B cell (primary cell): ENCODE measurements at places on chromosomes 7 and 10.

DNA sequence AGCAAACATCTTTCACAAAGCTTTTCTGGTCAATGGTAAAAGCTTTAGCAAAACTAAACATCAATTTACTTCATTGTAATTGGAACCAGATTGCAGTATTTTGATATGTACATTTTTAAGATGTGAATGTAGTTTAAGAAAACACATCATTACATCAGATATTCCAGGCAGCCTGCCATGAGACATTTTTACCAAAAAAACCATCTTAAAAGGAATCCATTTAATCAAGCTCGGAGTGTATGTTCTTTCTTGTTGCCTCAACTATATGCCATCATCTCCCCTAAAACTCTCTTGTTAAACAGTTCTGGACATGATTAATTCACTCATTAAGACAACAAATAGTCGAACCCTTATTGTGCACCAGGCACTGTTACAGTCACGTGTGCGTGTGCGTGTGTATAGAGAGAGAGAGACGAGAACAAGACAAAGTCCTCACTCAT is 97.5 kb downstream of the UBE2H start:
- DNase-seq, result no peak

DNA sequence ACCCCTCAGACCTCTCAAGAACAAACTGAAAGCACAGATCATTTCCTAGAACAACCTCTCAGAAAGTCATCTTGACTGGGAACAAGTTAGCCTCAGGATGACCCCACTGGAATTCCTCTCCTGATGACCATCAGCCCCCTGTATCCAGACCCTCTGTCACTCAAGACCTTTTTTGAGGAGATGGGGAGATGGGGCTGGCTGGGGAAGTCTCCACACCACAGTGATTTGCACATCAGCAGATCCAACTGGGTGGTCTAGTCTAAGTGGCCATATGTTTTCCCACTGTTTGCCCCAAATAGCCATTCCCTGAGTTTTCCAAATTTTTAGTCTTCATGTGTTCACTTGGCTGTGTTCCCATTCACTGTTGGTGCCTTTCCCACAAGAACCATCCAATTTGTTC is 452.4 kb upstream of the NPVF start:
- DNase-seq, result no peak

DNA sequence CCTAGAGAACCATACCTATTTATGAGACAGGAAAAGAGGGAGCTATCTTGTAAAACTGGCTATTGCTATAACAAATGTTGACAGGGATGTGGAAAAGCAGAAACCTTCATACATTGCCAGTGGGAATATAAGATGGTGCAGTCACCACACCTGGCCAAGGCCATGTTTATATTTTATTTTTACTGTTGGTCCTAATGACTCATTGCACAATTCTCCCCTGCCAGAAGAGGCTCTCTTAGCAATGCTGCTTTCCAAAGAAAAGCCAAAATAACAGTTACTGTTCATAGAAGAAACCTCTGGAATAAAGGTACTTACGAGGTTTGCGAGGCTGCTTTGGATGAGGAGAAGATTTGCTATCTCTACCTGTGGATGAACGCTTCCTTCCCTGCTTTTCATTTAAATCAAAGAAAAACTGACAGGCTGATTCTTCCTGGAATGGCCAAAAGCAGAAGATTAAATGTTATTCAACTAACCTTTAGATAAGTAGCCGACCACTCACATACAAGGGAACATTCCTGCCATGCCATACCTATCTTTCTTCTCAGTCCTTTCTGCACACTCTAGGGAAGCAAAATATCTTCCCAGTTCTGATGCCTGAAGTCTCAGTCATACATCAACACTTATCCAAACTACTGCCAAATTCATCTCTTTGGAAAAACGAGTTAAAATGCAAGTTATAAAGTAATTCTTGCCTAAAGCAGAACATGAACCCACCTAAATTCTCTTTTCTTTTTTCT is 16.3 kb upstream of the CHUK start:
- DNase-seq, result no peak

DNA sequence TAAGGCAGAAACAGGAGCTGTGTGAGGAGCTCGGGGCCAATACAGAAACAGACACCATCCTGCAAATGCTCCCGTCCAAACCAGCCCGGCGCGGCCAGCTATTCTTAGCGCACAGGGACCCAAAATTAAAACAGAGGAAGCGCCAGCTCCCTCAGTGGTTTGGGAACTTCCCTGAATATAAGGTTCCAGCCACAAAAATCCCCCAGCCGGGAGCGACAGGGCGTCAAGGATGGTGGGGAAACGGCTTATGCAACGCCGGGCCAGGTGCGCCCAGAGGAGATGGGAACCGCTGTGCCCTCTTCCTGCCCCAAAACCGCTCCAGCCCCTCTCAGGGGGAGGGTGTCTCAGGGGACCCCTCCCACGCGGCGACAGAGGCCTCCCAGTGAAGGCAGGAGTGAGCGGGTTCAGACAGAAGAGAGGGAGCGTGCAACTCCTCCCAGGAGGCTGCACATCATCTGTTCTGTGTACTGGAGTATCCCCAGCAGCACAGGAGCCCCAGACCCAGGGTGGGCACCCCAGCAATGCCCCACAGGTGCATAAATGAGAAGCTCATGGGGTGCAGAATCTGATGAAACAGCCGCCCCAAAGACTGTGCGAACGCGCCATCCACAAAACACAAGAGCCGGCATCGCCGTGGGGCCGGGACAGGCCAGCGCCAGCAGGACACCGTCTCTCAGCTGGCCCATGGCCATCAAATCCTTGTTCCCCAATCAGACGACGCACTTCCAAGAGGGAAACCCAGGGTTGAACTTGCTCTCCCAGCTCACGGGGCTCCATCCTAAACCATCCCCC is 73.9 kb upstream of the PDGFA start:
- peak; percentile 22 for DNase-seq

DNA sequence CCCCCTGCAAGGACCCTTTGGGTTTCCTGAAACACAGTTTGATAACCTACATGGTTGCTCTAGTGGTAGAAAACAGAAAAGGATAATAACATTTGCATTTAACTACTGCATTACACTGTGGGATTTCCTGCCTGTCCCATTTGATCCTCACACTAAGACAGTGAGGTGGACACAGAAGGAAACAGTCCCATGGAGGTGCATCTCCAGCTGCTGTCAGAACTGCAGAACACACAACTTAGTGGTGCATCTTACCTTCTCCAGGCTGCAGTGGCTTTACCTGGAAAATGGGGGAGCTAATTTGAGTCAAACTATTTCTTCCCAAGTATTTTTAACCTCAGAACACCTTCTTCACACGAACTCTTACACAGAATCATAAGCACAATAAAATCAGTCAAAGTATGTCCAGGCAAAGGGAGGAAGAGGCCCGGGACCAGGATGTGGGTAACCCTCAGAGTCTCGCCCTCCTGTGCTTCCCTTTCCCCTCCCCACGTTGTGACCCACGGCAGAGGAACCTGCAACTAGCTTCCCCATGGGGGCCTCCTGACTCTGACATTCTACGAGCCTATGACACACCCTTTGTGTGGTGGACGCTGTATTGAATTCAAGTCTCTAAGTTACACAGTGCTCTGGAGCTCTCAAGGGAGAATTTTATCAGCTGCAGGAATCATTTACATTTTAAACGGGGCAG is 33.7 kb downstream of the SCRN1 start:
- DNase-seq, result peak; percentile 42

- DNase-seq, result peak; percentile 66
Measured at GRCh38 chr10:11256896-11257295, 239.2 kb downstream of the CELF2 start.

GRCh38 chr10:132142396-132143161 is 44.2 kb upstream of the DPYSL4 start:
- peak; percentile 47 for DNase-seq

GRCh38 chr10:95266674-95267095 is 24.1 kb downstream of the PDLIM1 start:
- peak; percentile 88 for DNase-seq

DNA sequence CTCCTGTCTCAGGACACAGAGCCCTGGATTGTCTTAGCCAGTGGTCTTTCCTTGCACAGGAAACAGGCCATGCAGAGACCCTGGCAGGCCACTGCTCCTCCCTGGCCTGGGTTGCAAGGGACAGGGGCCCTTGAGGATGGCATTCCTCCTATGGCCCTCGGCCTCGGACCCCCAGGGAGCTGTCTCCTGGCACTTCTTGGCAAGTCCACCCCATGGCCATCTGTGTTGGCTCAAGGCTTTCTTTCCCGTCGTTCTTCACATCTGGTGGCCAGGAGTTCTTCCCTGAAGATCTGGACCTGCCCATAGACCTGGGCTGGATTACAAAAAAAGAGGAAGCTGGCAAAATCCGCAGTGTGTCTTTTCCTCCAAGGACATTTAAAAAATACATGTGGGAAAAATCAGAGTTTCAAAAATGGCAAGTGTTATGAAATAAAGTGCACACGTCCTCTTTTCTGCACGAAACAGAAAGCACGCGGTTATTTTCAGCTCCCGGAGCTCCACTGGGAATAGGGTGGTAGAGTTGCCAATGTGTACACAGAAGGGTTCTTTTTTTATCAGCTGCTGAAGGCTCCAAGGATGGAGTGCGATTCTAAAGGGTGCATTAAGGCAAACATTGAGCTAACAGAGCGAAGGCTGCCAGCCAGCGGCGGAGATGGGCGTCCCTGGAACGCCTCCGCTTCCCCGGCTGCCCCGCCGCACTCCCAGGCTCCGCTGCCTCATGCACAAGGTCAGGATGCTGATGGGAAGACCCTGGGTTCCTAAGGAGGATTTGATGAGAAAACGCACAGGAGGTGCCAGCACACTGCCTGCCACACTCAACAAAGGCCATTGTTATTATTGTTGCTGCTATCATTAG is 62.8 kb upstream of the FAM20C start:
- no peak for DNase-seq

- DNase-seq, result no peak
Measured at GRCh38 chr7:98551611-98552273, 65.3 kb upstream of the NPTX2 start.

DNA sequence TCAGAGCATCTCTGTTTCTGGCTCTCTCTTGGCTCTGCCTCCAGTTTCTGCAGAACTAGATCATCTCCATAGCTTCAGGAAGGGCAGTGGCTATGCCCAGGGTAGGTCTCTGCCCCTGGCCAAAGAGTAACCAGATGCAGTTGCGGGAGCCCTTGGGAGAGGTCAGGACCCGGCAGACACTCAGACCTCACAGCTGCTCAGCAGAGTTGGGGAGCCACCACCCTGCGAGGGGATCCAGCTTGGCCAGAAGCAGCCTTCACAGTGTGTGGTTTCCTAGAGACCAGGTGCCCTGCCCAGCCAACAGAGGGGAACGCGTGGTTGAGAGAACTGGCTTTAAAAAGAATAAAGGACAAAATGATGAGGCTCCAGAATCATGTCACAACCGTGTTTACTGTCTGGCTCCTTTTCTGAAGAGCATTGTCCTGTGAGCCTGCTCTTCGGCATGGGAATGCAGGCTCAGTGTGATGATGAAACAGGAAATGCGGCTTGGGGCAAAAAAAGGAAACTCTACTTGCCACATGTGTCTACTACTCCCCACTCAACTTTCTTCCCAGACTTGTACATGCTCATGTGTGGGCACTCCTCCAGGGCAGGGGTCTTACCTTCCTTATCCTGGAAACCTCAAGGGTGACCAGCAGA is 243.1 kb downstream of the INHBA start:
- no peak for DNase-seq

- no peak for DNase-seq
Measured at GRCh38 chr7:157834501-157835163, 497.8 kb downstream of the DNAJB6 start.

DNA sequence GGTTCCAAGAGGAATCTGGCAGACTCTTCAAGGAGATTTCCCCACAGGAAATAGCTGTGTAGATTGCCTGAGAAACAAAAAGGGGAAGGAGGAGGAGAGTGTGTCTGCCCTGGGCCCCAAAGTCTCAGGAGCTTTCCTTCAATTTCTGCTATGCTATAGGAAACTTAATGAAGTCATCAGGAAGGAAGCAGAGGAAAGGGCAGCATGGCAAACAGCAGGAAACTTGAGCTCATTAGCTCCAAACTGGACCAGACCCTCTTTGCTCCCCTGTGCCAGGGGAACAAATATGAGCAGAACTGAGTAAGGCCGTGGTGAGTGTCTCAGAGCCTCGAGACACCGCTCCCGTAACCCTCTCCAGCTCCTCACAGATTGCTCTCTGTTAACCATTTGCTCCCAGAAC is 4.8 kb upstream of the KCNIP2 start:
- DNase-seq, result no peak

DNA sequence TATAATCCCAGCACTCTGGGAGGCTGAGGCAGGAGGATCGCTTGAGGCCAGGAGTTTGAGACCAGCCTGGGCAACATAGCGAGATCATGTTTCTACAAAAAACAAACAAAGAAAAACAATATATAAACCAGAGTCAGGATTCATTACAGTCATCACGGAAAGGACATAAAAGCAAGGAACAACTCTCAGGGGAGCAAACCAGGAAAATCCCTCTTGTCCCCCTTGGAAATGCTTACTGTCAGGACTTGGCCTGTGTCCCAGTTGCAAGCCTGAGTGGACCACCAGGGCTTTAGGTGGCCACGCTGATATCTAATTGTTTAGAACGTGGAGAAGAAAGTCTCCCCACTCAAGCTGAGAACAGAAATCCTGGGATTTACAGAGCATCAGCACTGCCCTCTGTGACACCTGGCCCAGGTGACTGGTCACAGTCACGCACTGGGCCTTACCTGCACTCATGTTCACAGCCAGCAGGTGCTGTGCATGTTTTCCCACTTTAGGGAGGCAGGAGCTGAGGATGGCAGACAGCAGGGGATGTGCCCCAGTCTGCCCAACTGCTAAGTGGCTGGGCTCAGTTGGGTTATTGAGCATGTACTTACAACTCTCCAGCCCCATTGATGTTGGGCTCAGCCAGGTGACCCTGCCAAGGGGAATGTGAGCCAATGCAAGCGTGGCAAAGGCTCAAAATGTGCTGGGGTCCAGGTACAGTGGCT is 60.9 kb downstream of the TMEM130 start:
- DNase-seq, result no peak

DNA sequence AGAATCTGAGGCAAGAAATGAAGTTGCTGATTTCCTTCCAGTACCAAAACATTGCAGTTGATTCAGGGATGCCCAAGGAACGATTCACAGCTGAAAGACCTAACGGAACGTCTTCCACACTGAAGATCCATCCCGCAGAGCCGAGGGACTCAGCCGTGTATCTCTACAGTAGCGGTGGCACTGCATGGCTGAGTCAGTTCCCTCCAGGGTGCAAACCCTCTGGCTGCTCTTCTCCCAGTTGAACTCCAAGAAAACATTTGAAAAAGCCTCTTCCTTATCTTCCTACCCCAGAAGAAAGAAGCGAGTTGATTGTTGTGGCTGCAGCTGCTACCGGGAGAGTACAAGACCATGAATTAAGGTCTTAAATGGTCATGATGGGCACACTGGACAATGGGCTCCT is 147.1 kb upstream of the PRSS1 start:
- DNase-seq, result no peak

GRCh38 chr7:134988161-134988560 is 1.9 kb downstream of the AGBL3 start:
- no peak for DNase-seq
